CD4-positive, alpha-beta memory T cell (primary cell): ENCODE measurements at places on chromosomes 11 and 22. TPM values are rescaled to one million over a fixed set of nuclear protein-coding genes. Genes with fewer than 3 reads are reported as not detected.

DENND6B gene
- 0.22 TPM for polyA plus RNA-seq

SH3BP1 gene
- 30.3 TPM for polyA plus RNA-seq

FGF3 gene
- polyA plus RNA-seq, result not detected

PKNOX2 gene
- polyA plus RNA-seq, result not detected

KRTAP5-10 gene
- polyA plus RNA-seq, result not detected

LMO2 gene
- polyA plus RNA-seq, result 0.16 TPM

NEFH gene
- 1.1 TPM for polyA plus RNA-seq

CBLIF gene
- not detected for polyA plus RNA-seq

MYBPC3 gene
- not detected for polyA plus RNA-seq

GLYATL1 gene
- not detected for polyA plus RNA-seq

CRYBB2 gene
- not detected for polyA plus RNA-seq

DDIAS gene
- polyA plus RNA-seq, result not detected

APBB1 gene
- 84.7 TPM for polyA plus RNA-seq

MS4A3 gene
- not detected for polyA plus RNA-seq

SPON1 gene
- polyA plus RNA-seq, result 3.1 TPM

FGF4 gene
- polyA plus RNA-seq, result not detected

SCUBE1 gene
- not detected for polyA plus RNA-seq

LRRC75B gene
- polyA plus RNA-seq, result not detected

TSSK2 gene
- polyA plus RNA-seq, result not detected

C11orf16 gene
- polyA plus RNA-seq, result not detected

CDON gene
- 0.54 TPM for polyA plus RNA-seq

NXF1 gene
- 75.2 TPM for polyA plus RNA-seq

MTMR2 gene
- 13.5 TPM for polyA plus RNA-seq

PRR33 gene
- polyA plus RNA-seq, result 0.18 TPM

SCN3B gene
- polyA plus RNA-seq, result not detected

PLAAT5 gene
- polyA plus RNA-seq, result not detected

KIAA1671 gene
- 0.68 TPM for polyA plus RNA-seq

OR51B4 gene
- not detected for polyA plus RNA-seq

RAG2 gene
- not detected for polyA plus RNA-seq

MYEOV gene
- not detected for polyA plus RNA-seq

AQP11 gene
- 0.37 TPM for polyA plus RNA-seq

KCNJ1 gene
- not detected for polyA plus RNA-seq
